ENCODE measurements at places on chromosomes 5 and 9.

DNA sequence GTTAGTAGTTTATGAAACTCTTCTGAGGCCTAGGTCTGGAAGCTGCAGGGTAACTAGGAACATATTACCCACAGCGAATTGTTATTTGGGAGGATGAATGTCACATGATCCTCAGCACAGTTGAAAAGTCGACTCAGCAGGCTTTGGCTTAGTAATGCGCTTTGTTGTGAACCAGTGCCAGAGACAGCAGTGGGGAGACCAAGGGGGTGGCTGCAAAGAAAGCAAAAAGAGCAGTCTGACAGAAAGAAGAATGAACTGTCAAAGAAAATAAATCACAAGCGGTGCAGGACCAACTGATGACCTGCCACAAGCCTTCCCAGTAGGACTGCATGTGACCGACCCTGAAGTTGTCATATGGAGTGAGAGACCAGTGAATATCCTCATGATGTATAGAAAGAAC lies 170.0 kb downstream of the CCDC171 start:
- no peak for DNase-seq

- DNase-seq, result no peak
Measured at GRCh38 chr5:2330325-2331130, 420.9 kb downstream of the IRX2 start.

GRCh38 chr9:92055624-92056023 lies 59.6 kb downstream of the SPTLC1 start:
- DNase-seq, result no peak

- DNase-seq, result no peak
Measured at GRCh38 chr9:130352586-130353285, 87.2 kb downstream of the HMCN2 start.

GRCh38 chr5:150670275-150670947 lies 9.4 kb downstream of the MYOZ3 start:
- no peak for DNase-seq

GRCh38 chr5:110043025-110043424 lies 353.3 kb downstream of the MAN2A1 start:
- no peak for DNase-seq

DNA sequence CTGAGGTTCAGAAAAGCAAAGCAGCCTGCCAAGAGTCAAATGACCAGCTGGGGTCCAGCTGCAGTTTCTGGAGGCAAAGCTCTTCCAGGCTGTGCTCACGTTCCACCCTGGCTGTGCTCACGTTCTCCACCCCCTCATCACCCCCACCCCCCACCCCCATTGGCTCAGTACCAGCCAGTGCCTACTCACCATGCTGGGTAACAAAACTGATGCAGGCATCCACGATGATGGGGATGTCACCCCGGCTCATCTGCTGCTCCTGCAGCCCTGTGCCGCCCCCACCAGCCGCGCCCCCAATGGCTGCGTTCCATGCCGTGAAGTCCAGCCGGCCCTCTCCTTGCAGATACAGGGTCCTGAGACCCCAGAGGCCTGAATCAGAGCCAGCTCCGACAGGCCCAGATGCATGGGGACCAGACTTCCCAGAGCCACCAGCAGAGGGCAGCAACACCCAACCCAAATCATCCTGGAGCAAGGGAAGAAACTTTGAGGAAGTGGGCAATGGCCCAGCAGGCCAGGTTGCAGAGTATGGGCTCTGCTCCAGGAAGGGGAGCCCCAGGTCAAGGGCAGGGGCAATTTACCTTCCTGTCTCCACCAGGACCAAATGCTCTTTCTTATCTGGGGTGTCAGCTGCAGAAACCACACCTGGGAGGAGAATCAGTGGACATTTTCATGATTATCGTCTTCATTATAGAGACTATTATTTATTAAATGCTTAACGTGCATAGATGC lies 13.7 kb upstream of the FCHSD1 start:
- DNase-seq, result peak; percentile 66
